Effector CD8-positive, alpha-beta T cell (primary cell): ENCODE measurements at places on chromosomes 1 and 21.

- DNase-seq: no peak
Observed at GRCh38 chr21:43936247-43936967, 71.4 kb downstream of the AGPAT3 start.

- no peak for DNase-seq
Observed at GRCh38 chr1:2785631-2786328, 15.7 kb downstream of the TTC34 start.

DNA sequence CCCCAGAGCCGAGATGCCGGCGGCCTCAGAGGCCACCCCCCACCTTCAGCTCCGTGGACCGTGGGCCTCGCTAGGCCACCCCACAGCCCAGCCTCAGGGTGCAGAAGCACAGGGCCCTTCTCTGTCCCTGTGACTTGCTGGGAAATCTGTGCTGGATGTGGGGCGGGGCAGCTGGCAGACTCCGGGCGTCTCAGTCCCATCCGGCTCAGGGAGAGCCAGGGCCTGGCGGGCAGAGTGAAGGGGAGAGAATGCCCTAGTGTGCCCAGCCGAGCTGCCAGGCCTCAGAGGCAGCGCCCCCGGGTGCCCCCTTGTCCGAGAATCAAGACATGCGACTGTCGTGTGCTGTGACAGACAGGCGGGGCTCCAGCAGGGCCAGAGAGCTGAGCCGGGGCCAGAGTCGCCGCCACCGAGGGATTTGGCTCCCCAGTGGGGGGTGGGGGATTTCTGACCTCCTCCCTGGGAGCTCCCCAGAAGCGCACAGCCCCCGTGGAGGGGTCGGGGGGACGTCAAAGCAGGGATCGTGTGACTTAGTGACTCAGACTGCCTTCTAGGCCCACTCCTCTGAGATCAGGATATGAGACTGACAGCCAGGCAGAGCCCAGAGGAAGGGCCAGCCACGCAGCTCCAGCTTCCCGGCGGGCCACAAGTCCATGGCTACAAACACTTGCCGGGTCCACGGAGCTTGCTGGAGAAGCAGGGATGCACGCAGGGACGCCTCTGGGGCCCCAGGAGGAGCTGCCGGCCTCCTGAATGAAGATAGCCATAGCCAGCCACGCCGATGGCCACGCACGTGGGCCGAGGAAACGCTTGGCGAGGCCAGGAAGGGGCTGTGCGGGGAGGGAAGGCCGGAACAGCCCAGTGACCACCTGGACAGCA lies 11.9 kb downstream of the COL6A1 start:
- no peak for DNase-seq

GRCh38 chr1:56967900-56968832 lies 2.4 kb upstream of the C8B start:
- DNase-seq: no peak

DNA sequence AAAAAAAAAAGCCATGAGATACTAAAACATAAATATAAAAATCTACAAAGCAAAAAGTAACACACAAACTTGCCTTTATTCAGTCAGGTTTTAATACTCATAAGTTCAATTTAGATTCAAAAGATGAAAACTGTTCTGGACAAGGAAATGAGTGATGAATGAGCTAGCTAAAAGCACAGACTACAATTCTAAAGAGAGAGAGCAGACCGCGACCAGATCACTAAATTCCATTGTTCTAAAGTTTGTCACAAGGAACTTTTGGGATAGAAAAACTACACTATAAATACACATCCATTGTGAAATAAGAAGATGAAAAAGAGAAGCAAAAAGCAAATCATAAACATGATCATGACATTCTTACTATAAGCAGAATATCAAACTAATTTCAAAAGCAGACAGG lies 1.7 kb downstream of the ODF2L start:
- DNase-seq: no peak

GRCh38 chr1:207799989-207800648 lies 48.3 kb downstream of the CD46 start:
- no peak for DNase-seq

- DNase-seq: no peak
Observed at GRCh38 chr1:248696261-248696660, 6.3 kb downstream of the OR14I1 start.

GRCh38 chr1:228036701-228037231 lies 30.0 kb downstream of the WNT3A start:
- no peak for DNase-seq

DNA sequence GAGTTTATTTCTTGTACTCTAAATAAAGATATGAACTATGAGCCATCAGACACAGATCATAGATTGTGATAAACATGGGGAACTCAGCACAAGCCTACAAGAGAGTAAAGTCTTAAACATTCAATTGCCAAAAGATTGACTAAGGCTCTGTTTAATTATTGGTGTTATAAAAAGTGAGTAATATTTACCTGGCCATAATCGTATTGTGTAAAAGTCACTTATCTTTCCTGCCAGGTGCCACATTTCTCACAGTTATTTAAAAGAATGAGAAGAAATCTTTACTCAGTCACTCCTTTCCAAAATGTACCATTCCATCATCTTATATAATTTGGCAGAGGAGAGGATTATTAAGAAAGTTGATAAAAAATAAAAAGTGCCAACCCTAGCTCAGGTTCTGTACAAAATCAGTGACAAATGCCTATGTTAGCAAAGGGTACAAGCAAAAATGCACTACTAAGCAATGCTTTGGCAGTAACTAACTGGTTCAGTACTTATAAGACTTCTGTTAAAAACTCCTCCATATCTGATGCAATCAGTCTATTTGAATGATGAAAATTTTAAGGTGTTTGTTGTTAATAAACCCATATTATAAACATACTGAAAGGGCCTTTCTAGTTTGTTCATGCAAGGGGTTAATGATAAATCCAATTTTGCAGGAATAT lies 5.8 kb upstream of the NR5A2 start:
- DNase-seq: no peak

DNA sequence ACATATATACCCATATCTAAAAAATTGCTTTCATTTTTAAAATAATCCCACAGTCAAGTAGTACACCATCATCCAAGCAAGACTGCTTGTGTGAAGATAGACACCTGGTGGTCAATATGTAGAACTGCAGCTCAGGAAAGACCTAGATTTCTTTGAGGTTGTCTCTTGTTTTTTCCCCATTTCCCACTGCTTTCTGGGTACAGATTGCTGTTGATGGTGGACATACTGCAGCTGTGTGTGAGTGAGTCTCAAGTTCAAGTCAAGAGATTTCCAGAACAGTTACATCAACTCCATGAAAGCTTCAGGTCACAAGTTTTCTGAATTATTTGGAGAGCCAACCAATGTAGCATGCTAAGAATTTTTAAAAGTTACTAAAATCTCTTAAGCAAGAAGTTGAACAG lies 306.4 kb downstream of the DUSP10 start:
- DNase-seq: no peak

DNA sequence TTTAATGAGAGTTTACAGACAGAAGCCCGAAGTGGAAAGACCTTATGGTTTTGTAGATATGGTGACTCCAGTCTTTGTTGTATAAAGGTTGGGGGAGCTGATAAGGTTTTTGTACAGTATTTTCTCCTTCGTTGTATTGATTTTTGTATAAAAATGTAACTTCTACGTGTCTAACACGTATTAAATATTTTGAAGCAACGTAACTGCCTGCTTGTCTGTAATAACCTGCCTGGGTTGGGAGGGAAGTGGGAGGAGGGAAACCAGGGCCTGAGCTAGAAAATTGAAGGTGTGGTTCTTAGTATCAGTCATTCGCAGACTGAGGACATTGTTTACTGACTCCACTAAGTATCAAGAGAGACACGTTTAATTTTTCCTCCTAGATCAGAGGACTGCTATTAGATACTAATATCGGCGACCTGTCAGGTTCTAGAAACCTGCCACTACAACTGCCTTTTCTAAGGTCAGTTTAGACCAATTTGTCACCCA lies 2.2 kb downstream of the IER5 start:
- no peak for DNase-seq

GRCh38 chr1:89525169-89525855 lies 683 bp downstream of the LRRC8B start:
- DNase-seq: peak; percentile 19

- no peak for DNase-seq
Observed at GRCh38 chr1:50522691-50523342, 99.6 kb upstream of the DMRTA2 start.

DNA sequence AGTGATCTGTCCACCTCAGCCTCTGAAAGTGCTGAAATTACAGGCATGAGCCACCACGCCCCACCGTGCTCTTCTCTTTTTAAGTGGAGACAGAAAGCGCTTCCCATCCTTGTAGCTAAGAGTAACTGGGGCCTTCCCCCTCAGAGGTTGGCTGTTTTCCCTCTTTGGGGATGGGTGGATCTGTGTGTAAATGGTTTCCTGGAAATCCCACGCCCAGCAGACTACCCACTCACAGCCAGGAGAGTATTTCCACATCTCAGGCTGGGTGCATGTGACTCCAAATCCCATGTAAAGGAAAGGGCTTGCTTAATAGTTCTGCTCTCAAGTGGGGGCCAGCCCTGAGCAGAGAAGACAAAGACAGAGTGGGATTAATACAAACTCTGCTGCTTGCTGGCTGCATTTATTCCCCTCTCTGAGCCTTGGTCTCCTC lies 19.6 kb upstream of the TCEA3 start:
- DNase-seq: no peak

- DNase-seq: no peak
Observed at GRCh38 chr1:248757784-248758195, 2.2 kb upstream of the LYPD8 start.

DNA sequence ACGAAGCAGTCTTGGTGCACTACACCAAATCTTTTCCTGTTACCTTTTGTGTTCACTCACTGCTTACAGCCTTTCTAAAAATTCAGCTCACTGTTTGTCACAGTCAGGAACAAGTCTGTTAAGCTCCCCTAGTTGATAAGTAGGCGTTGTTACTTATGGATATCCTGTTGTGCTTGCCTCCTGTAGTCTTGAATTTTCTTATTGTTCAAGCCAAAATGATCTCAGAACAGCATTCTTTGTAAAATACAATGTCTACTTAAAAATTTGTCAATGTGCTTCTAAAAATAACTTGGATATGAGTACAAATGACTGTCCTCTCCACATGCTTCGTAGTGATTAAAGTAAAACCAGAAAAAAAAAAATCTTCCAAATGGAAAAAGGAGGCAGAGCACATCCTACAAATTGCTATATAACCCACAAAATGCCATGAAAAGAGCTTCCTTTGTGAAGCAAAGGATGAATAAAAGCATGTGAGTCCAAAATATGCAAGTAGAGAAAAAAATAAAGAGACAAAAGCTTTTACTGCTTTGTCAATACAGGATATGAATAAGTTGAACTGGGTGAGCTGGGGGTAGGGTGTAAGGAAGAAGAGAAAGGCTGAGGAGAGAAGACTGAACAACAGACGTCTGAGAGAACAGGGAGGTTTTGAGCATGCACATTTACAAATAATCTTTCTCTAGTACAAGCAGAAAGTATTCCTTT lies 228.9 kb upstream of the ADGRL4 start:
- DNase-seq: no peak

DNA sequence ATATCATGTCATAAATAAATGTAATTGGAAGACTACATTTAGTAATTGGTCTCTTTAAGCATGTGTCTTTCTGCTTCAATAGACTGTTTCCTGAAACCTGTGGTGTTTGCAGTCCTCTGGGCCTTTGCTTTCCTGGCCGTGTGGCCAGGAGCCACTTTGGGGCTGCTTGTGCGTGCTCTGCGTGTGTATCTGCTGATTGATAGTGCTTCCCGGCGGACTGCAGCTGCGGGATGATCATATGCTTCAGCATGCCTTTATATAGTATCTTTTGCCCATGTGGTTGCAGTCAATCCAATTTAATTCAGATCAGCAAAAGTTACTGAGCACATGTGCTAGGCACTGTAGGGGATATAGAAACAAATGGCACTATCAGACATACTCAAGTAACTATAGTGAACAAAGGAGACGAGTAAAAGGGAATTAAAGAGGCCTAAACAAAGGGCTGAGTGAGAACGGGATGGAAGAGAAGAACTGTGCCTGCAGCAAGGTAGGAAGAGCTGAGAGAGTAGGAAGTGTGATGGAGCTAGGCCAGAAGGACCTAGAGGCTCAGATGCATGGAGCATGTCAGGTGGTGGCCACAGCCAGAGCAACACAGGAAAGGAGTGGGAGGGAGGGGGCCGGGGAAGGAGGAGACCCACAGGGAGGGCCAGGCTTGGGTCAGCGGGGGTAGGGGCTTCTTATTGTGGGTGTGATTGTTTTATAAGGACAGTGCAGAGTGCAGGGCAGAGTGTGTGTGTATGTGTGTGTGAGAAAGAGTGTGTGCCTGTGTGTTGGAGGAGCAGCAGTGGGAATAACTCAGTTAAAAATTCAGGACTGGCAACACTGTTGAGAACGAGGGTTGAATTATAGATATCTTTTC lies 27.2 kb upstream of the TTF2 start:
- no peak for DNase-seq

- DNase-seq: no peak
Observed at GRCh38 chr1:37840711-37841110, 18.7 kb downstream of the MTF1 start.

DNA sequence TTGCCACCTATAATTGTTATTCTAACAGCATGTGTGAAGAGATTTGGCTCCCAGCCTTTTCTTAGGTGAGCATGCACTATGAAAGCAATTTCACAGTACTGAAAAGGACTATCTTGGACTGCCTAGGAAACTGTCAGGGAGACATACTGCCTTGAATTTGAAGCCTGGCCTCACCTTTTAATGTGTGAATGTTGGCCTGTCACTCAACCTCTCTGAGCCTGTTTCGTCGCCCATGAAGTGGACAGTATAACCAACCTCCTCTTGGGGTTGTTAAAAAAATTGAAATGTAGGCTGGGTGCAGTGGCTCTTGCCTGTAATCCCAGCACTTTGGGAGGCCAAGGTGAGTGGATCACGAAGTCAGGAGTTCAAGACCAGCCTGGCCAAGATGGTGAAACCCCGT lies 20.4 kb upstream of the POU2F1 start:
- no peak for DNase-seq

GRCh38 chr1:15431571-15431948 lies 6.7 kb upstream of the CTRC start:
- DNase-seq: no peak

DNA sequence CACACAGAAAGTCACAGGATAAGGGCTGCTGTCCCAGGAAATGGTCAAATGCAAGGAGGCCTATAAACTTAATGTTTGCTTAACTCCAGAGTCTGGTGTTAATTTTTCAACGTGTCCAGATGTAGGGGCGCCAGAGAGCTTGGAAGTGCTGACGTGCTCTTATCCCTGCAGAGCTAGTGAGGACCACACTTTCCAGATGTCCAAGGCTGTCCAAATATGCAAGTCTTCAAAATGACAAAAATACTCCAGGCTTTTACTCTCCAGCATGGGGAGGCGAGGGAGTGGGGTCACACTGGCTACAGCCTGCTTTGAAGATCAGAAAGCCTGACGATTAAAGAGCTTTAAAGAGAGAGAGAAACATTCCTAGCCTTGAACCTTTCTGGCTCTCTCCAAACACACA lies 57.6 kb downstream of the ABCA4 start:
- DNase-seq: no peak

- no peak for DNase-seq
Observed at GRCh38 chr1:247362153-247362552, 30.5 kb upstream of the ZNF496 start.

GRCh38 chr1:220426989-220427388 lies 100.9 kb upstream of the MARK1 start:
- DNase-seq: no peak

DNA sequence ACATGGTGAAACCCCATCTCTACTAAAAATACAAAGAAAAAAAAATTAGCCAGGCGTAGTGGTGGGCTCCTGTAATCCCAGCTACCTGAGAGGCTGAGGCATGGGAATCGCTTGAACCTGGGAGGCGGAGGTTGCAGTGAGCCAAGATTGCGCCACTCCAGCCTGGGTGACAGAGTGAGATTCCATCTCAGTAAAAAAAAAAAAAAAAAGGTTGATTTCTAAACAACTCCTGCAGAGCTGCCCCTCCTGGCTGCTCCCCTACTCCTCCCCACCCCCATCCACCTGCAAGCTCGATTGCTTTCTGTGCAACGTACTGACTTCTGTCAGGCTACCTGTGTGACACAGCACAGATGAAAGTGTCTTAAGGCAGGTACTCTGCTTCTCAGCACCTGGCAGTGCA lies 13.3 kb downstream of the ETV3L start:
- no peak for DNase-seq
